Urothelium cell line (cell line): ENCODE measurements at places on chromosomes 5 and 9.

- DNase-seq, result no peak
Observed at GRCh38 chr5:32851559-32852173, 140.5 kb downstream of the NPR3 start.

- no peak for DNase-seq
Observed at GRCh38 chr5:168207450-168208029, 83.9 kb upstream of the WWC1 start.

GRCh38 chr5:71695071-71695470 lies 24.0 kb upstream of the CARTPT start:
- DNase-seq, result no peak

DNA sequence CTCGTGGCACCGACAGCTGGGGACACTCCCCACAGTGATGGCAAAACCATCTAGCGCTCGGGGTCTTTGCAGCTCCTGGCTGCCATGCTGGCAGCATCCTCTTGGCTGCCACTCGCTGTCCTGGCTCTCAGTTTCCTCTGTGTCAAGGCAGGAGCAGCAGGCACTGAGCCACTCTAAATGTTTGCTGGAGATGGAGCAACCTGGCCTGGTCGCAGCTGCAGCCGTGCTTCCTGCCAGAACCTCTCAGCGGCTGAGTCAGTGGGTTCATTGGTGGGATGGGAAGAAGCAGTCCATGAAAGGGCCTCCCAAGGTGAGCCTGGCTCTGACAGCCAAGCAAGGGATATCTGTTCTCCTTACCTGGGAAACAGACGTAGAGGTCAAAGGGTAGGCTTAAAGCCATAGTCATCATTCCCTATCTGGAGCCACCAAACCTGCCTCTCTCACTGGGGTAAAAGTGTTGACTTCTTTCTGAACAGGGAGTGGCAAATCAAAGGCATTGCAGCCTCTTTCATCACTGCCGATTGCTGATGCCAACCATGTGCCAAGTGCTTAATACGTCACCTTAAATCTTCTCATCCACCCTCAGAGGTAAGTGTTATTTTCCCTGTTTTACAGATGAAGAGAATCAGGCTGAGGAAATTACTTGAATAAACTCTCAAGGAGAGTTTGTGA lies 304.8 kb upstream of the ZNF462 start:
- no peak for DNase-seq

DNA sequence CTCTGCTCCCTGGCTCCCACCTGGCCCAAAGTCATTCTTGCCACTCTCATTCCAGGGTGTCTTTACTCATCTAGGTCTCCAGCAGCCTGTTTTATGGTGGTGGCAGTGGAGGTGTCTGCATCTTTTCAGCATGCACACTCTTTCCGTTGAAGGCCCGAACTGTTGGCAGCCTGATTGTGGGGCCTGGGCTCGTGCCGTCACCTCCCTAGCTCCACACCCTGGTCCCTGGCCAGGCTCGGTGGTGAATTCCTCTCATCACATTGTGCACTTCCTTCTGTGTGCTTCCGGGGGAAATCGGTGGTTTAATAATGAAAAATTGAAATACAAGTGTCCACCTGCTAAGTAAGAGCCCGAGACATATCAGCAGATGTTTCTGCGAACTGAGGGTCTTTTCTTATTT lies 214.3 kb downstream of the TRIO start:
- DNase-seq, result no peak

GRCh38 chr5:179553875-179554274 lies 3.5 kb downstream of the RUFY1 start:
- peak; percentile 25 for DNase-seq

- peak; percentile 85 for DNase-seq
Observed at GRCh38 chr9:72476617-72477437, 44.6 kb upstream of the TMC1 start.

DNA sequence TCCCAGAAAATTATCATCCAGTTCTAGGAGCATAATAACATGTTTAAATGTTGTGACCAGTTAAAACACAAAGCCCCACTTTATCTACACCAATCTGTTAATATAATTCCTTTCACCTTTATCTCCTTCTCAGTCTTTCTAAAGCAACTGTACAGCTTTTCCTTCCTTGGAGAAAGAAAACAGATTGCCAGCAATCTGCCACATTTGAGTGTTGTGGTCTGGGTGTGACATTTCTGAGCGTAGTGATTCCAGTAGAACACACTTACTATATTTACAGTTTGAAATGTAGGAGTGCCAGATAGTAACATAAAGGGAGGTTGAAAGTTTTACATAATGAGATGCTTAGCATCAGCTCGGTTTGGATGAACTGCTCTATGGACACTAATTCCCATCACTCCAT lies 76.1 kb downstream of the KCNN2 start:
- no peak for DNase-seq

- DNase-seq, result no peak
Observed at GRCh38 chr5:31730139-31730538, 91.2 kb downstream of the PDZD2 start.

GRCh38 chr9:102521097-102521755 lies 473.9 kb upstream of the CYLC2 start:
- DNase-seq, result no peak
